ENCODE measurements at places on chromosomes 6 and 20.

DNA sequence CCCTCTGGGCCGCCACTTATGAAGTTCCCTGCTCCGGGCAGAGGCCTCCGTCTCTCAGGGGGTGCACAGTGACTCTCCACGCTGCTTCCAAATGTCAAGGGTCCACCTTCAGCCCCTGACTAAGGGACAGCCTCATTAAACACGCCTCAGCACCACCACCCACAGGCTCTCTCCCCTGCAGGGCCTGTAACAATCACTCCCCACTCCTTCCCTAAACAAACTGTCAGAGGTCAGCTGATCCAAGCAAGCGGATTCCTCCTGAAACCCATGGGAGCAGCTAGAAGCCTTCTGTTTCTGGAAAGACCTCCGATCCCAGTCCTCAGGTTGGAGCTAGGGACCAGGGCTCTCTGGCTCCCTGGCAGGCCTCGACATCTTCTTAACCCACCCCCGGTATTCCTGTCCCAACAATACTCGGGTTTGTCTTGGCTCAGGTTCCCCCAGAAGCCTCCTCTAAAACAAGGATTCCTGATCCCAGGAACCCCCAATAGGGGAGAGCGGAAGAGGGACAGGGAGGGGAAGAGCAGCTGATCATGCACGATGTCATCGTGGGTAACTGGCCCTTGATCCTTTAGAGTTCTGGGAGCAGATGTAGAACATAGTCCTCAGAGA, 181.0 kb downstream of the ZNF217 start:
- DNase-seq: no peak

DNA sequence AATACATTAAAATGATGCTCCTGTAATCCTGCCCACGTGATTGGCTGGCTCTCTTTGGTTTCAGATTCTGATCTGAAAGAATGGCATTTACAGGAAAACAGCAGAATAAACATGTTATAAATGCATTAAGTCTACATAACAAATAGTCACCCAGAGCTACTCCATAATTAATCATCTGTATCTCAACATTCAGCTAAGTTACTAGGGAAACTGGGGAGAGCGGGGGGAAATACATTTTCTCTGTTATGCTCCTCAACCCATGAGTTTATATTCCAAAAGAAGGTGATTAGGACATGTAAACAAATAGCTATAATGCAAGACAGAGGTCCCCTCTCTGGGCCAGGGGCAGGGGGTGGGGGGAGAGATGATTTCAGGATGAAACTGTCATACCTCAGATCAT, 58.5 kb downstream of the MAP7 start:
- no peak for DNase-seq

DNA sequence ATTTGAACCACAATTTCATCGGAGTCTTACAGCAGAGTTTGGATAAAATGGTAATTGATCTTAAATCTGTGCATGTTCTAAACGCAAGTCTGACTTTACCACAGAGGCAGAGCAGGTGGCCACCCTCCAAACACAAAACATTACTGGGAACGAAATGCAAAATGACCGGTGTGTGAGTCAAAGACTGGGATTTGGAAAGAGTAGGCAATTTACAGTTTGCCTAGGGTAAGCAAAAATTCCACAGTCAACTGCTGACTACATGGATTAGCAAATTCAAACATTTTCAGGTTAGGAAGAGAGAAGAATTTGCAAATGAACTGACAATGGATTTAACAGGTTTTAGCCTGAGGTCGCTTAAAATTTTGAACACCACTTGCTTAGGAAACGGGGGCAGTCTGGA, 444.4 kb downstream of the HDGFL1 start:
- DNase-seq: no peak

GRCh38 chr6:80967609-80968008, 784.9 kb downstream of the TENT5A start:
- DNase-seq: no peak

- no peak for DNase-seq
These were observed 278.9 kb downstream of the CENPW start for GRCh38 chr6:126618639-126619343.

DNA sequence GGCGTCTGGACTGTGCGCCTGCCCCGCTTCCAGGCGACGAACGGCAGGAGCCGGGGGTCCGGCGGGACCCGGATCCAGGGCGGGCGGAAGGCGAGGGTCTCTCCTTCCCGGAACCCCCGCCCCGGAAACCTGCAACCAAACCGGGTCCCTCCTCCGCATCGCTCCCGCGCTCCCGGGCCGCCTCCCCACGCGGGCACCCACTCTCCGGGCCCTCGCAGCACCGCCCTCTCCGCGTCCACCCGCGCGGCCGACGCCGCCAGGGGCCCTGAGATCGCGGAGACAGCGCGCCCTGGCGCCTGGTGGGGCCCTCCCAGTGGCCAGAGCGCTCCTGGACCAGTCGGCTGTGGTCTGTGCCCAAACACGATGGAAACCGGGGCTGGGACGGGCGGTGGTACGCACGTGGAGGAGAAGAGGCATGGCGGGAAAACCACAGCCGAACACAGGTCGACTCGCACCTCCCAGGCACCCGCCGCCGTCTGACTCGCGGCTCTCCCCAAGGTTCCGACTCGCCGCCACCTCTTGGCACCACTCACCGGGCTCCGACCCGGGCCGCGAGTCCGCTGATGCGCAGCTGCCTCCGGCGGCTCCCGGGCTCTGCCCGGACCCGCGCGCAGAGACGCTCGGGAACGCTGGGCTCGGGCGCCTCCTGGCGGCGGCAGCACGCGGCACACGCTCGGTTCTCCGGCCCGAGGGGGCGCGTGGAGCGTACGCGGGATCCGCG, 7.9 kb downstream of the NKX2-2 start:
- no peak for DNase-seq

DNA sequence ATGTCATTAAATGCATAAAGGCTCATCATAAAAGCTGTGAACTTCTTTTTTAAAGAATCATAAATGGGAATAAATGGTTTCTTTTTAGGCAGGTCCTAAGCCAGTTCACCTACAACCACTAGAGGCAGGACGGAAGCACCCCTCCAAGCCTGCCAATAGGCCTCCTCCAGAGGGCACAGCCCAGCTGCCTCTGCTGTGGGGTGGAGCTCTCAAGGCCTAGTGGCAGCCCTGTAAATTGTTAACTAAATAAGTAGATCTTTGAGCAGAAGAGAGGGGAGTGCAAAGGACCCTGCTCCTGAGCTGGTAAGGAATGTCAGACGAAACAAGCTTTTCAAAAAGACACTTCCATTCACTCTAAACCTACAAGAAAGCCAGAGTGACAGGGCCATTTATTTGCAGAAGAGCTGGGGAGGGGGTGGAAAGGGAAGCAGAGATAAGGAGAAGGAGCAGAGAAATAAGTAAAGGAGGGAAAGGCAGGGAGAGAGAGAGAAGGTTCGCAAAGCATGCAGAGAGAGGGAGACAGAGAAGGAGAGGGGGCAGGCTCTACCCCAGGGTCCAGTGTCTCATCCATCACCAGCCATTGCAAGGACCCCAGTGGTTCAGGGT, 18.0 kb upstream of the MAFB start:
- no peak for DNase-seq

DNA sequence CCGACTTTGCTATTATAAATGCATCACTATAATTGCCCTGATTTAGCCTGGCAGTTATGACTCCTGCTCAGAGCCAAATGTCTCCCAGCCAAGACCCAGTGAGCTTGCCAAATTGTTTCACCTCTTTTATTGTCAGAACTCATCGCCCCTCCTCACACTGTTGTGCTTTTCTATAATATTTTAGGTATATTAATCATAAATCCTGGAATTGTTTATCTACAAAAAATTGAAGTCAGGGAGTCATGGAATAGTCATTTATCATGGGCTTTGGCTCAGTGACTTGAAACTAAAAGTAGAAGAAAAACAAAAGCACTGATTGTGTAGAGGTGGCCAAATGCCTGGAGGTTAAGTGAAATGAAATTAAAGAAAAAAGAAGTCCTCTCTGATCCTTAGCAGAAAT, 85.6 kb downstream of the PFDN4 start:
- no peak for DNase-seq

DNA sequence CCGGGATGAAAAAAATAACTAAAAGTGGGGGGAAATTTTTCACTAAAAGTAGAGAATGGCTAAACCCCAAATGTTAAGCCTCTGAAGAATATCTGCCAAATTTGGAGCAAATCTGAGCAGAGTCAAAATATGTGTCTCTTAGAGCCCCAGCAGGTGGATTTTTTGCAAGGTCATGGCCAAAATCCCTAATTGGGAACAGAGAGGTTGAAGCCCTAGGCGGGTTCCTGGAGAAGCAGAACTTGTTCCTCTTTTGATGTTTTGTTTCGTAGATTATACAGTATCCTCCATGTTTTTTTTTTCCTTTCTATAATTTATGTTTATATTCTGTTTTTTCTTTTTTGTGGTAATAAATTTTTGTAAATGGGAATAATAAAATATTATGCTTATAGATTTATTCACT, 94.4 kb downstream of the PLCB4 start:
- DNase-seq: no peak

DNA sequence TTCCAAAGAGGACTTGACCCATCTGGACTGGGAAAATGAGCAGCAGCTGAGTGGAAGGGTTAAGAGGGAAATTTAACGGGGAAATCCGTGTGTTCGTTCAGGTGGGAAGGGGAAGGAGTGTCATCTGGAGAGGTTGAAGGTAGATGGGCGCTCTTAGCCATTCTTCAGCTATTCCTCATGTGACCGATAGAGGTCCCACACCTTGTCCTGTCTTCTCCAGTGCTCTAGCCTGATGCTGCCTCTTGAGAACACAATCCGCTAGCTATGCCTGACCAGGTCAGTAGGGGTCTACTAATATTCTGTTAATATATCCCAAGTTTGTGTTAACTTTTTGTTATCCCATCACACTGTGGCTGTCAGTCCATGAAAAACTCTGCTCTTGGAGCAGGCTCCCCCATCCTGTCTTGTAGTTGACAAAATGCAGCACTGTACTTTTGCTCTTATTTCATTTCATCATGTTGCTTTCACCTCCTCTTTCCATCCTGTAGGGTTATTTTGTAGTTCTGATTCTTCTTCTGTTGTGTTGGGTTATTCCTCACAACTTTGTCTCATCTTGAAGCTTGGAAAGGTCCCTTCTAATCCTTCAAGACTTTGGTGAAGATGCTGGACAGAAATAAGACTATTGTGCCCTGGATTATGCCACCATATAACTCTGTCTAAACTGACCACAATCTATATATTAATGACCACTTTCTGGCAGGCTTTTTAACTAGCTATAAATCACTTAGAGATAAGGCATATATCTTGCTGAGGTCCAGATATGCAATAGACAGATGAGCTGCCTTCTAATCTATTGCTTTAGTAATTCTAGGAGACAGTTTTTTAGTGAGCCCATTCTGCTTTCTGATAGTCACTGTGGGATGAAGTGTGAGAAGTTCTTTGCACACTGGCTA, 123.4 kb upstream of the SUPT3H start:
- DNase-seq: no peak

- no peak for DNase-seq
These were observed 66.1 kb upstream of the RNF24 start for GRCh38 chr20:4081421-4081820.

DNA sequence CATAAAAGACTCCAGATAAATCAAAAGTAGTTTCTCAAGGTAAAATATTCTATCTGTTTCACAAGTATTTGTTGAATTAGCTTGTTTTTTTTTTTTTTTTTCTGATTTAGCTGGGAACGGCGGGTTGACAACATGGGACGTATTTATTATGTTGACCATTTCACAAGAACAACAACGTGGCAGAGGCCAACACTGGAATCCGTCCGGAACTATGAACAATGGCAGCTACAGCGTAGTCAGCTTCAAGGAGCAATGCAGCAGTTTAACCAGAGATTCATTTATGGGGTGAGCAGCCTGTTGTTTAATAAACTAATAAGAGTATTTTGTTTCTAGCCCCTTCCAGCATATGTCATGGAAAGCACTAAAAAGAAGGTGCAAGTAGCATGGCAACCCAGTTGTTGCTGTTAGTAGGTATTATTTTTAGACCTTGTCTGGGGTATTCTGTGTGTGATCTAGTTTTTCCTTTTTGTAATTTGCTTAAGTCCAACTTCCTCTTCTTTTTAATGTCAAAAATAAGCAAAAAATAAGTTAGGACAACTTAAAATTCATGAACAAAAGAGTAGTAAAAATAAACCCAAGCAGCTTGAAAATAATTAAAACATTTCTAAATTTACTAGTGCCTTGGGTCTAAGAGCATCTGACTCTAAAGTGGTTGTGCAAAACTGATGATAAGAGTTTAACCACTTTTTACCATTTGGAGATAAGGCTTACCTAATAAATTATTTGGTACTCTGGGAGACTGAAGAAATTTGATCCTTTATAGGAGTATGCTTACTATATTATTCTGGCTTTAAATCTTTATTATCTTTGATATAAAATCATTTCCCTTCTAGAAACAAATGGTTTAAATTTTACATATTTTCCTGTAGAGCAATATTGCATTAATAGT, 70.8 kb upstream of the DYNLRB1 start:
- no peak for DNase-seq

DNA sequence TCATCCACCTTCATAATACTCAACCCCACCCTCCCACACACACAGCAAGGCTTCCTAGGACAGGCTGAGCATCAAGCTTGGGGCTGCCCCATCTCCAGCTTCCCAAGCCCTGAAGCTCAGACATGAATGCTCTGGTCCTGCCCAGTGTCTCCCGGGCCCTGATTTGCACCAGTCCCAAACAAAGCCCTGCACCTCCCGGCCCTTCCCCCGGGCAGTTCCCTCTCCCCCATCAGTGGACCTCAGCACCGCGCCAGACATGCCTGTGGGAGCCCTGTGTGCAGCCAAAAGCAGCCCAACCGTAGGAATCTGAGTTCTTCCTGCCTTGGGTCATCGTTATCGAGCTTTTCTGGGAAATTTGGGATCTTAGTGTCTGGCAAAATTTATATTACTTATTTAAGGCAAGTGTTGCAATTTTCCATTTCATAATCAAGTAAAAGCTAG, 63.5 kb downstream of the THBS2 start:
- no peak for DNase-seq

DNA sequence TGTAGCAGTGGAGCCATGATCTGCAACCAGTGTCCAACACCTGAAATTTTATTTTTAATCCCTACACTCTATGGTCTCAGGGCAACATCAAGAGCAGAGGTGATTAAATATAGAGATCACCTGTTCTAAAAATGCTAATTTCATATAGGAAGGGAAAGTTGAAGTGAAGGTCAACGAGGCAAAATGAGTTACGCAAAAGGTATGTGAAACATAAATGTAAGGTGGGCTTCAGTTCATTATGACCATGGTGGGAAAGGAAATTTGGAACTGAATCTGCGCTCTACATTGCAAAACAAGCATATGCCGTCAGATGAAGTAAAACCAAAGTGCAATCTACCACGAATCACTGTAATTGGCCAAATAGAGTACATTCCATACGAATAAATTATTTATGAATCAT, 35.2 kb upstream of the STMND1 start:
- no peak for DNase-seq

DNA sequence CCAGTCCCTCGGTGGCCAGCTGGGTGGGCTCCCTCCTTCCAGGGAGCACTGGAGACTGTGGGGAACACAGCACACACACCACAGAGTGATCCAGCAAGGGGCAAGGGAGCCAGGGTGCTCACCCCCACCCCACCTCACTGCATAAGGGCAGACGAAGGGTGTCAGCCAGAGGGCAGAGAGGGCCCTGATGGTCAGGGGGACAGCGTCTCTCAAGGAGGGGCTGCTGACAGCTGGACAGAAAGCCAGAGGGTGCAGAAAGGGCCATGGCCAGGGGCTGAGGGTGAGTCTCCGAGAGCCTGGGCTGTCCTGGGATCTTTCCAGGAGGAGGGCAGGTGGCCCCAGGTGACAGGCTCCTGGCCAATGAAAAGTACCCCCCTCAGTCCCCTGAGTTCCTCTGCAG, 73.4 kb upstream of the PMEPA1 start:
- no peak for DNase-seq

Data from NCI-H1417 treated with DMSO at 0.1 percent for 48 hours (cell line).